CD8-positive, alpha-beta memory T cell (primary cell): ENCODE measurements at places on chromosomes 12 and 14. TPM values are rescaled to one million over a fixed set of nuclear protein-coding genes. Genes with fewer than 3 reads are reported as not detected.

Gene EPYC
- not detected for polyA plus RNA-seq

Gene RIMBP2
- polyA plus RNA-seq: not detected

Gene SOAT2
- polyA plus RNA-seq: 0.76 TPM

Gene FLRT2
- polyA plus RNA-seq: not detected

Gene TUBA1A
- 167 TPM for polyA plus RNA-seq

Gene PELI2
- polyA plus RNA-seq: 1.0 TPM

Gene ENDOU
- not detected for polyA plus RNA-seq

Gene EID3
- polyA plus RNA-seq: 13.5 TPM

Gene STK38L
- polyA plus RNA-seq: 7.1 TPM

Gene PLD4
- polyA plus RNA-seq: not detected

Gene SMIM41
- polyA plus RNA-seq: not detected

Gene CD163
- polyA plus RNA-seq: not detected

Gene PITPNM2
- 1.8 TPM for polyA plus RNA-seq

Gene CLEC2A
- polyA plus RNA-seq: not detected

Gene CLEC6A
- not detected for polyA plus RNA-seq

Gene NGB
- not detected for polyA plus RNA-seq

Gene LRRIQ1
- polyA plus RNA-seq: not detected

Gene MYL2
- polyA plus RNA-seq: not detected

Gene KTN1
- 50.4 TPM for polyA plus RNA-seq

Gene RD3L
- polyA plus RNA-seq: not detected

Gene OR6C6
- not detected for polyA plus RNA-seq

Gene ANAPC7
- 26.9 TPM for polyA plus RNA-seq

Gene TRHDE
- polyA plus RNA-seq: not detected

Gene ABCB9
- polyA plus RNA-seq: 0.99 TPM

Gene INSM2
- not detected for polyA plus RNA-seq

Gene CACNA2D4
- 7.6 TPM for polyA plus RNA-seq

Gene SLC6A15
- not detected for polyA plus RNA-seq

Gene DUSP16
- polyA plus RNA-seq: 10.3 TPM

Gene GALNT6
- polyA plus RNA-seq: 13.3 TPM

Gene TCL1A
- not detected for polyA plus RNA-seq

Gene ZDHHC22
- polyA plus RNA-seq: not detected

Gene NINJ2
- 47.1 TPM for polyA plus RNA-seq

Gene AJUBA
- 0.64 TPM for polyA plus RNA-seq

Gene GPD1
- polyA plus RNA-seq: not detected

Gene SYCP3
- 0.14 TPM for polyA plus RNA-seq

Gene NDUFA9
- polyA plus RNA-seq: 135 TPM

Gene FGF6
- polyA plus RNA-seq: not detected

Gene KRT75
- not detected for polyA plus RNA-seq

Gene HOXC9
- polyA plus RNA-seq: not detected

Gene KRT78
- polyA plus RNA-seq: not detected

Gene CCDC175
- polyA plus RNA-seq: not detected

Gene POTEG
- polyA plus RNA-seq: not detected

Gene ACACB
- 1.4 TPM for polyA plus RNA-seq
